ENCODE measurements at places on chromosomes 12 and 14.

GRCh38 chr14:88765130-88765529 is 27.6 kb downstream of the EML5 start:
- DNase-seq, result no peak

DNA sequence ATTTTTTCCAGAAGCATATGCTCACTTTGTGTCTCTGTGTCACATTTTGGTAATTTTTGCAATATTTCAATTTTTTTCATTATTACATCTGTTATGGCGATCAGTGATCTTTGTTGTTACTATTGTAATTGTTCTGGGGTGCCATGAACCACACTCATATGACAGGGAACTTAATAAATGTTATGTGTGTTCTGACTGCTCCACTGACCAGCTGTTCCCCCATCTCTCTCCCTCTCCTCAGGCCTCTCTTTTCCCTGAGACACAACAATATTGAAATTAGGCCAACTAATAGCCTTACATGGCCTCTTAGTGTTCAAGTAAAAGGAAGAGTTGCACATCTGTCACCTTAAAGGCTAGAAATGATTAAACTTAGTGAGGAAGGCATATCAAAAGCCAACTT is 46.0 kb downstream of the SCN8A start:
- no peak for DNase-seq

GRCh38 chr12:121811434-121812319 is 7.9 kb downstream of the SETD1B start:
- DNase-seq, result no peak

GRCh38 chr12:128578045-128578444 is 245.7 kb downstream of the SLC15A4 start:
- DNase-seq, result no peak

GRCh38 chr14:60348211-60348610 is 99.2 kb downstream of the PPM1A start:
- no peak for DNase-seq

GRCh38 chr14:91048676-91049075 is 11.8 kb downstream of the RPS6KA5 start:
- no peak for DNase-seq

DNA sequence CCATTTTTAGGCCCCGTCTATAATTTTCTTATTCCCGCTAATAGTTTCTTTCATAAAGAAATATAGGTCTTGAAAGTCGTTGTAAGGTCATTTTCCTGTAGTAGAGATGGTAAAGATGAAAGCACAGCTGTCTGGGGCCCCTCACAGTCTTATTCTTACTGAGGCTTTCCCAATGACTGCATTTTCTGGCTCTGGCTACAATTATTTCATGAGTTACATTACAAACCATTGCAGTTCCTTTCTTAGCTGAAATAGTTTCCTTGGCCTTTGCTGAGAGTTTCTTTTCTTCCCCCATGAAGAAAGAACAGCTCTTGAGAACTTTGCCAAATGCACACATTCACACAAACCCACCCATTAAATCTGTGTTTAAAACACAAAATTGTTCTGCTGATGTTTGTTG is 113.0 kb downstream of the DYRK2 start:
- DNase-seq, result no peak

- DNase-seq, result no peak
Observed at GRCh38 chr14:74710480-74710879, 2.4 kb downstream of the AREL1 start.

DNA sequence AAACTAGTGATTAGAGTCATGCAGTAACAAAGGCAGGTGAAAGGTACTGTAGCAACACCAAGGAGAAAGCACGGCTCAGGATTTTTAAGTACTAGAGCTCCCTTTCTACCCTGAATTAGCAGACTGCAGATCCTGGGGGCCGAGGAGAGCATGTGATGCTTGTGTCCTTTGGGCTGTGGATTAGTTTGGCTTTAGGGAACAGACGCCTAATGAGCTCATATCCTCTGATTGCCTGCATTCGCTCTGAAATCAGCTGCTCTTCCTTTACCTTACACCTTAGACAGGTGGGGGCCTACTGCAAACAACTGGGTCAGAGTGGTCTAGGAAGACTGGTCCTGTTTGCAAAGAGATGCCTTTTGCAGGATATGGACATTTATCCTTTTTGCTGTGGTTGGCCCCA is 2.2 kb downstream of the PIP4K2C start:
- DNase-seq, result no peak

GRCh38 chr12:108666401-108666881 is 32.7 kb upstream of the SELPLG start:
- no peak for DNase-seq

DNA sequence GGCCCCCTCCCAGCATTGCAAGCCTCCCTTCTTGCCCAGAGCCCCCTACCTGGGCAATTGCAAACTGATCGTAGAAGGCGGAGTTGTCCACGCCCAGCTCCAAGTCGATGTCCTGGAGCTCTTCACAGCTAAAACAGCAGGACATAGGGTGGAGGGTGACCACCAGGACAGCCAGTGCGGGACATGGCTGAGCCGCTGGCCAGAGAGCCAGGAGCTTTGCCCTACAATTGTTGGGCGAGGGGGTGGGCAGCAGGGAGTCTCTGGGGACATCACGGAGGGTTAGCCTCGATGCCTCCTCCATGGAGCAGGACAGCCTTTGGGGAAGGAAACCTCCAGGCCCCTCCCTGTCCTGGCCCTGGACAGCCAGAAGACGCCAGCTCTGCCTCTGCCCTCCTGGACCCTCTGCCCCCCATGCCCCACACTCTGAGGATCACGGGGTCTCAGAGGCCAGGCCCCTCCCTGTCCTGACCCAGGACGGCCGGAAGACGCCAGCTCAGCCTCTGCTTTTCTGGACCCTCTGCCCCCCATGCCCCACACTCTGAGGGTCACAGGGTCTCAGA is 9.4 kb downstream of the TMEM179 start:
- DNase-seq, result no peak

GRCh38 chr12:120118321-120119061 is 1.9 kb upstream of the RAB35 start:
- peak; percentile 74 for DNase-seq

GRCh38 chr12:42486407-42486806 is 103.1 kb downstream of the PRICKLE1 start:
- no peak for DNase-seq

DNA sequence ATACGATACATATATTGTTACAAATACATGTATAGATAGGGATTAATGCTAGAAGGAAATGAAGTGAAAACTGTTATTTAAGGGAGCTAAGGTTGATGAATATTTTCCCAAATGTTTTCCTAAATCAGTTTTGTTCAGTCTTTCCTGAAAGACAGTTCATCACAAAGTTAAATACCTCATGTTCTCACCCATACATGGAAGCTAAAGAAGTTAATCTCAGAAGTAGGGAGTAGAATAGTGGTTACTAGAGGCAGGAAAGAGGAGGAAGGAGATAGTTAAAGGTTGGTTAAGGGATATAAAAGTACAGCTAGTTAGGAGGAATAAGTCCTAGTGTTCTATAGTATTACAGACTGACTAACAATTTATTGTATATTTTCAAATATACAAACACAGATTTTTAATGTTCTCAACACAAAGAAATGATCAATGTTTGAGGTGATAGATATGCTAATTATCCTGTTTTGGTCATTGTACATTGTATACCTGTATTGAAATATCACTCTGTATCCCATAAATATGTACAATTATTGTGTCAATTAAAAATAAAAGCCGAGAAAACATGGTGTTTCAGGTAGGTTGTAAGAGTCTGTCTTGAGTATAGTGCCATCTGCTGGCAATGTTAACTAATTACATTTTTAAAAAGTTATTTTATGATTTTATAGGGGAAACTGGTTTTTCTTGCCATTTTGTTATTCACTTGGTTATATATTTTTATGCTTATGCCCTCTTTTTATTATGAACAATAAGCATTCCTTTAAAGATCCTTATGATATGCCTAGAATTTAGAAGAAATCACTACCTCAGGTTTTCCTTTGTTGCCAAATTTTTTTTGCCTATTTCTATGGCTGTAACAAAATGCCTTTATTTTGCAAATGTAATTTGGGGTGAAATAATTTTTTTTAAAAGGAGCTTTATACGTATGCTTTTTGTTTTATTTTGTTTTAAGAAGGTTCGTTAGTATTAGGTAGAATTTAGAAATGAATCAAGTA is 26.9 kb downstream of the ZDHHC17 start:
- DNase-seq, result peak; percentile 27

DNA sequence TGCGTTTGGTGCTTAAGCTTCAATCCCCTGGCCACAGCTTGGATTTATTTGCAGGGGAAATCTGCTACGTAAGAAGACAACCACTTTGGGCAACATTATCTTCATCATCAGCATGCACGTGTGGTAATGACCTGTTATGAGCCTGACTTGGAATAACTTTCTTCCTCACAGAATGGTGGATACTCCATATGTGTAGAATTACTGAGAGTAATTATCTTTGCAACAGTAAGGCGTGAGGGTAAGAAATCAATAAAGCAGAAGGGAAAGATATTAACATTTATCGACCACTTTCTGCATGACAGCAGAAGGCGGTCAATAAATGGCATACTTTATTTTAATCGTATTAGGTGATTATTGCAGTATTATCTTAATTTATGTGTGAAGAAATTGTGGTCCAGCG is 152.7 kb downstream of the RGS6 start:
- DNase-seq, result no peak

DNA sequence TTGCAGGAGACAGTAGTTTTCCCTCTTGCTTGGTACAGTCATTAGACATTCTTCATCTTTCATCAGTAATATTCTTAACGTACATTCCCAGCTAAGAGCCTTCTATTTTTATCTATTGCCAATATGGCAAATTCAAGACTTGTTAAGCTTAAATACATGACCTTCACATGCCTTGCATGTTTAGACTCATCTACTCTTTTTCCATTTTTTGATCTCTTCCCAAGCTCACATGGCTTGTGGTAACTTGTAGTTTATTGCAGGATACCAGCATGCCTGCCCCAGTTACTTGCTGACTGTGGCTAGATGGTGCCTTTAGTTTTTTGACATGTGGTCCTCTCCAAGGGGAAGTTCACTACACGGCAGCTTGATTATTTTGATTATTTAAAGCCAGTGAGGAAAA is 729.0 kb downstream of the SLC6A15 start:
- no peak for DNase-seq

- DNase-seq, result no peak
Observed at GRCh38 chr14:37869633-37870032, 274.2 kb downstream of the TTC6 start.

- no peak for DNase-seq
Observed at GRCh38 chr14:95185767-95186392, 28.6 kb upstream of the DICER1 start.

- DNase-seq, result no peak
Observed at GRCh38 chr12:43009846-43010240, 420.3 kb upstream of the PRICKLE1 start.

DNA sequence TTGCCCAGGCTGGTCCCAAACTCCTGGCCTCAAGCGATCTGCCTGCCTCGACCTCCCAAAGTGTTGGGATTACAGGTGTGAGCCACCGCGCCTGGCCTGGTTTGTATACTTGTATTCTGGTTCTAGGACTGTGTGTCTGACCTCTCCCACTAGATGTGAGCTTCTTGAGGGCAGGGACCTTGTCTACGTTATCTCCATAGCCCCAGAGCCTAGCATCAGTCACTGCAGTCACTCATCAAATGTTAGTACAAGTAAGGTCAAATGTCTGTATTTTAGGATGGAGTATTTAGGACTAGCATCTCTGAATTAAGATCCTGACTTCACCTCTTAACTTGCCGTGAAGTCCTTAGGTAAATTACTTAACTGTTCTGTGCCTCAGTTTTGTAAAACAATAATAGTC is 2.9 kb downstream of the RILPL2 start:
- DNase-seq, result no peak

GRCh38 chr12:3604748-3605586 is 114.0 kb downstream of the PRMT8 start:
- DNase-seq, result no peak

DNA sequence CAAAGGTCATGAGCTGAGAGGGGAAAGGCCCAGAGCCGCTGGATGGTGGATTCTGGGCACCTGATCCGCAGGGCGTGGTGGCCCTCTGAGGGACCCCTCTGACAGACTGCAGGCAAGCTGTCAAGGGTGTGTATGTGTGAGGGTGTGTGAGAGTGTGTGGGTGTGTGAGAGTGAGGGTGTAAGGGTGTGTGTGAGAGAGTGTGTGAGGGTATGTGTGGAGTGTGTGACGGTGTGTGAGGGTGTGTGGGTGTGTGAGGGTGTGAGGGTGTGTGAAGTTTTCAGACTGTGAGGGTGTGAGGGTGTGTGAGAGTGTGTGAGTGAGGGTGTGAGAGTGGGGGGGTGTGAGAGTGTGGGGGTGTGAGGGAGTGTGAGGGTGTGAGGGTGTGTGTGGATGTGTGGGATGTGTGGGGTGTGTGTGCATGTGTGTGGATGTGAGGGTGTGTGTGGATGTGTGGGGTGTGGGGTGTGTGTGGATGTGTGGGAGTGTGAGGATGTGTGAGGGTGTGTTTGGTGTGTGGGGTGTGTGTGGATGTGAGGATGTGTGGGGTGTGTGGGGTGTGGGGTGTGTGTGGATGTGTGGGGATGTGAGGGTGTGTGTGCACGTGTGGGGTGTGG is 156.7 kb downstream of the TMEM121 start:
- DNase-seq, result no peak

DNA sequence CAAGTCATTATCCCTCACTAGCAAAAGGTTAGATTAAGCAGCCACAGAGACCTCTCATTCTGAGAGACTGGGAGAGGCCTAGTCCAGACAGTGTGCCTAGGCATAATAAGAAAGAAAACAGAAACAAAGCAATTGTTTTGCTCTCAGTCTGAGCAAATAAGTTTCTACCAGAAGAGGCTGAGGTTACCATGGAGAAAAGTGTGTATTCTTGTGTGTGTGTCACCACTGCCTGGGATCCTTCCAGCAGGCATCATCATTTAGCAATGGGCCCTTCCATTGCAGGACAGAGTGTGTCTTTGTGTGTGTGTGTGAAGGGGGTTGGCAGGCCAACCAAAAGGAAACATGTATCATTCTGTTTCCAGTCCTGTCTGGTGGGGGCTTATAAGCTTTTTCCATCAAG is 3.7 kb downstream of the EFS start:
- DNase-seq, result no peak
